Large intestine (tissue), 12 donors: ENCODE measurements at places on chromosomes 11 and 22. TPM values are rescaled to one million over a fixed set of nuclear protein-coding genes. Genes with fewer than 3 reads are reported as not detected.

TTC28 gene
- polyA plus RNA-seq = 25.5 TPM

GRCh38 chr11:12771875-12772274 lies 97.7 kb downstream of the TEAD1 start:
- no peak for DNase-seq

KCNJ1 gene
- not detected for polyA plus RNA-seq

- no peak for DNase-seq
These were observed 94.6 kb upstream of the OR9G4 start for GRCh38 chr11:56842814-56843794.
